Nucleus accumbens (tissue), 56 donors: ENCODE measurements at places on chromosomes 11 and 22.

- DNase-seq = no peak
Observed at GRCh38 chr11:82996966-82997606, 74.6 kb downstream of the RAB30 start.

GRCh38 chr11:122337704-122338103 lies 221.7 kb upstream of the BLID start:
- DNase-seq = no peak

DNA sequence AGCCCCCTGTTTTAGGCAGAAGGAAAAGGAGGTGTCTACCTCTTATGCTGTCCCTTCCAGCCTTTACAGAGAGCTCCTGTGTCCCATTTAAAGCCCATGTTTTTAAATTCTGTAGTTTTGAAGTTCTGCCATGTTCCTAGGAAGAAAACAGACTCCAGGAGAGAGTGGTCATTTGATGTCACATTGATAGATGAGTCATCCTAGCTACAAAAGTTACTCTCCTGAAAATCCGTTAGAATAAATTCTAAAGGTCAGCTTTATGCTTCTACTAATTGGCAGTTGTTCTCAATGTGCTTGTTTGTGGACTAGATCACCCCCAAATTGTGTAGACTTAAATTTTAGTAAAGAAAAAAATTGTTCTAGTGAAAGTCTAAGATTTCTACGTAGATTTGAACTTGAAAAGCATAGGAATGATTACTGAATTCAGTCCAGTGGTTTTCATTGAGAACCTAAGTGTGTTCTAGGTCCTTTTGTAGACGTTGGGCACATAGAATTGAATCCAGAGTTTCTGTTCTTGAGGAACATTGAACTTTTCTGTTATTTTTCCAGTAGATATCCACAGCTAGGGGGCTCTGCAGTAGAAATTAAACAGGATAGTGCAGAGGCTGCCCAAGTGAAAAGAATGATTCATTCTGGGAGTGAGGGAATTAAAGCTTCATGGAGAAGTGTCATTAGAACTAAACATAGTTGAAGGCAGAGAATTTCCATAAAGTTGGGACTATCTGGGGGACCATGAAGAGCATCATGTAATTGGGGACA lies 140.6 kb upstream of the RASSF10 start:
- DNase-seq = no peak

DNA sequence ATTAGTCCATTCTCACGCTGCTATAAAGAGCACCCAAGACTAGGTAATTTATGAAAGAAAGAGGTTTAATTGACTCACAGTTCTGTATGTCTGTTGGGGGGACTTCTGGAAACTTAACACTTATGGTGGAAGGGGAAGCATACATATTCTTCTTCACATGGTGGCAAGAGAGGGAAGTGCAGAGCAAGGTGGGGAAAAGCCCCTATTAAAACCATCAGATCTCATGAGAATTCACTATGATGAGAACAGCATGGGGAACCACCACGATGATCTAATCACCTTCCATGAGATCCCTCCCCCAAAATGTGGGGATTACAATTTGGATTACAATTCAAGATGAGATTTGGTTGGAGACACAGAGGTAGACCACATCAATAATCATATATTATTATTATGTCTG lies 25.7 kb downstream of the CEP57 start:
- DNase-seq = no peak

DNA sequence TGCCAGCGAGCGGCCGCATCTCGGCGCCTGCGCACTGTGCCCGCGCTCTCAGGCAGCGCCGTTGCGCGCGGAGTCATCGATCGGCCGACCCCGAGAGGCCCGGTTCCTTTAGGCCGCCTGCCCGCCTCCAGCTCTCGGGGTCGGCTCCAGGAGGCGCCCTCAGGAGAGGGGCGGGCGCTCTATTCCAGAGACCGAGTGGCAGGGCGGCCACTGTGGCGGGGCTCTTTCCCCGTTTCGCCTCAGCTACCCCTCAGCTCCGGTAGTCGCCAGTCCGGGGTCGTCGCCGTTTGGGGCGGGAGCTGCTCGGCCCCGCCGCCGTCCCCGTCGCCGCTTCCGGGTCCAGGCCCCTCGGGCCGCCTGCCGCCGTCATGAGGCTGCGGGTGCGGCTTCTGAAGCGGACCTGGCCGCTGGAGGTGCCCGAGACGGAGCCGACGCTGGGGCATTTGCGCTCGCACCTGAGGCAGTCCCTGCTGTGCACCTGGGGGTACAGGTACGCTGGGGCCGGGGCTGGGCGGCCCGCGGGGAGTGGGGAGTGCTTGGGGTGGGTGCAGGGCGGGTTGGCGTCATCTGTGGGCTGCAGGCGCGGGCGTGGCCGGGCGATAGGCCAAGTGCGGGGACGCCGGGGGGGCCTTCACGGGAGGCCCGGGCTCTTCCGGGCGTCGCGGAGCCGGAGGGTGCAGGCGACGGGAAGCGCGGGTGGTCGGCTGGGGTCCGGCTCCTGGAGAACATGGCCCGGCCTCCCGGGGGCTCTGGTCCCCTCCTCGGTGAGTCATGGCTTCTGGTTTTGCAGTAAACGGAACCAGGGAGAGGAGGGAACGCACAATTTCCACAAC lies at the start of gene FBXO7:
Gene FBXO7 (plus strand): TSS at position 177 of the 833 bp plus-strand sequence. CDS start 192 bp downstream, at position 369.
- peak; percentile 81 for DNase-seq

GRCh38 chr11:78420796-78421209 lies 3.2 kb upstream of the GAB2 start:
- DNase-seq = no peak

DNA sequence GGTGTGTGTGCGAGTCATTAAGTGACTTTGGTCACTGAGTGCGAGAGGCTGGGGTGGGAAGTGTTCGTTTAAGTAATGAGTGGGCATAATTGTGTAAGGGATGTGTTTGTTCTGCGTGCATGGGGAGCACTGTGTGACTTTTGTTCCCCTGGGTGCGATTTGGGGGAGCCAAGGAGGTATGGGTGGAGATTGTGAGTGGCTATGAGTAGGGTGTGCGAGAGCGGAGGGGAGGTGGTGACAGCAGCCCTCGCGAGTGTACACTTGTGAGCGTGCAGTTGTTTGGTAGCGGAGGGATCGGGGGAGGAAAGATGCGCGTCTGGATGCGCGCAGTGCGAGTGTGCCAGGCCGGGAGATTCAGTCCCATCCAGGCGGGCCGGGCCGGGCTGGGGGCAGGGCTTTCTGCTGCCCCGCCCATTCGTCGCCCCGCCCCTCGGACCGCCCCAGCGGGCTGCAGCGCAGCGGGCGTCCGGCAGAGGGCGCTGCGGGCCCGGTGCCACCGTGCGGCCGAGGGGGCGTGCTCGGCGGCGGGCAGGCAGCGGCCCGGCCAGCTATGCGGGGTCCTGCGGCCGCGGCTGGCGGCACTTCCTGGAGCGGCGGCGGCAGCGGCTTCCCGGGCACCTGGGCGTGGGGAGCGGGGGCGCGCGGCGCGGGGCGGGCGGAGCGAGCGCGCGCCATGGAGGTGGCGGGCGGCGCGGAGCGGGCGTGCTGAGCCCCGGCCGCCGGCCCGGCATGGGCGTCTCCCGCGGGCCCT lies at the start of gene DGKZ:
Gene DGKZ (plus strand): TSS at position 578 of the 751 bp plus-strand sequence. CDS start 197 bp downstream, outside the sequence.
- DNase-seq = peak; percentile 77

GRCh38 chr11:72522186-72522585 lies 87.9 kb upstream of the CLPB start:
- DNase-seq = no peak
